NCI-H2081 treated with DMSO at 0.1 percent for 48 hours (cell line): ENCODE measurements at places on chromosomes 6 and 20.

DNA sequence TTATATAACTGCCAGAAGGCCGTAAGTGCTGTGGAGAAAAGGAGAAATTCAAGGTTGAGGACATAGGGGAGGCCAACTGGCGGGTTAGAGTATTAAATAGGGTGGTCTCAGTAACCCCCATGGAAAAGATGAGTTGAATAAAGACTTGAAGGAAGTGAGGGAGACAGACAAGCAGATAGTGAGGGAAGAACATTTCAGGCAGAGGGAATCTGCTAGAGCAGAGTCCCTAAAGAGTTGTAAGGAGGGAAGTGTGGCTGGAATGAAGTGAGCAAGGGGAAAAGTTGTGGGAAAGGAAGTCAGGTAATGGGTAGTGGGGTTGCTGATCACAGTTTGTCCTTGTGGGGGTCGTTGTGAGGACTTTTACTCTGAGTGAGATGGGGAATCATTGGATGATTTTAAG lies 1.4 kb downstream of the KIFC1 start:
- DNase-seq = no peak

DNA sequence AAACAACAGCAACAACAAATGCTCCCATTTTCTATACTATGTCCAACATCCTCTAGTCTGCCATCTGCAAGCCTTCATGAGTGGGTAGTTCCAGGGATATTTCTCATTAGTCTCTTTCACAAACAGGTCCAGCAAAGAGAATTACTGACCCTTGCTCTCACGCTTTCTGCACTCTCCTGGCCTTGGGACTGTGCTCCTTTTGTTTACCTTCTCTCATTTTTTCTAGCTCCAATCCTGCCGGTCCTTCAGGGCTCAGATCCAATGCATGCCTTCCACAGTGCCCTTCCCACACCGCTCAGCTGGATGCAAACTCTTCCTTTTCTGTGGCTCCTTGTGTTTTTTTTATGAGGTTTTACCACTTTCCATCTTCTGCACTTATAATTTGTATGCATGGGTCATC lies 47.2 kb downstream of the ADTRP start:
- DNase-seq = no peak

GRCh38 chr6:167682125-167682524 lies 144.6 kb upstream of the AFDN start:
- DNase-seq = no peak

DNA sequence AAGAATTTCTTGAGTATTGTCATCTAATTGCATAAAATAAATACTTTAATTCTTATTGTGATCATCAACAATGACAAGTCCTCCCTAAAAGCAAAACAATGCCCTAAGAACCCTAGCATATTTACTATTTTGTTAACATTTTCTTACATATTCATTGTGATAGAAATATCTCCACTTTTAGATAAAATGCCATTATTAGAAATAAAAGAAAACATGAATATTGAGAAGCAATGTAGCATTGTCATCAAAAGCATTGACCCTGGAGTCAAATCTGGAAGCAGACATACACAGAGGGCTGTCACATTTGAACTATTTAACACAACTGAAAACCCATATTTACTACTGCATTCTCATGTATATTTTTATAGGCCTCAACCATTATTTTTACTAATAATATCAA lies 257.7 kb downstream of the SYNE1 start:
- DNase-seq = no peak

DNA sequence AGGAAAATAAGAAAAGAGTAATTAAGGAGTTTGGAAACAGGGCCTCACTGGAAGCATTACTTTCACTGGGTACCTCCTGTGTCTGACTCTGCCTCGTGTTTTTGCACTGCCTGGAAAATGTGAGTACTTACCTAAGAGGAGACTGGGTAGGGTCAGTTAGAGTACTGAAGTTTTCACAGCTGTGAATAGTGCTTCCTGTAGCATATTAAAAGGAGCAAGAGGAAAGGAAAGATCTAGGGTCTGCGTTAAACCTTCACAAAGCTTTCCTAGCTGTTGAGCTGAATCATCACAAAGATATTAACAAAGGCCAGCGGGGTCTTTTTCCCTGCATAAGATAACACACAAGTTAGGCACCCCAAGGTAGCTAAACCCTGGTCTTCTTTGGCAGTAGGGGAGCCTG lies 82.3 kb downstream of the MLIP start:
- DNase-seq = no peak

- no peak for DNase-seq
These were observed 491.8 kb downstream of the KIF16B start for GRCh38 chr20:16081421-16081820.

GRCh38 chr20:50245498-50246366 lies 55.1 kb downstream of the CEBPB start:
- no peak for DNase-seq

- no peak for DNase-seq
These were observed 128.5 kb downstream of the ALDH8A1 start for GRCh38 chr6:134821397-134821796.

DNA sequence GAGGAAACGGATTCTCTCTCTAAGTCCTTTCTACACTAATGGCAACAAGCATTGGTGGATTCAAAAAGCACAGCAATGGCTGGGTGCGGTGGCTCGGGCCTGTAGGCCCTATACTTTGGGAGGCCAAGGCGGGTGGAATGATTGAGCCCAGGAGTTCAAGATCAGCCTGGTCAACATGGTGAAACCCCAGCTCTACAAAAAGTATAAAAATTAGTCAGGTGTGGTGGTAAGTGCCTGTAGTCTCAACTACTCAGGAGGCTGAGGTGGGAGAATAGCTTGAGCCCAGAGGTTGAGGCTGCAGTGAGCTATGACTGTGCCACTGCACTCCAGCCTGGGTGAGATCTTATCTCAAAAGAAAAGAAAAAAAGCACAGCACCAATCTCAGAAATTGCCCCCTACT lies 19.3 kb downstream of the PAQR8 start:
- DNase-seq = no peak

- DNase-seq = no peak
These were observed 104.4 kb upstream of the CD93 start for GRCh38 chr20:23190557-23190956.

- no peak for DNase-seq
These were observed 391.2 kb downstream of the PRKN start for GRCh38 chr6:162336359-162336758.

- DNase-seq = no peak
These were observed 161.8 kb downstream of the NFATC2 start for GRCh38 chr20:51380401-51381385.

DNA sequence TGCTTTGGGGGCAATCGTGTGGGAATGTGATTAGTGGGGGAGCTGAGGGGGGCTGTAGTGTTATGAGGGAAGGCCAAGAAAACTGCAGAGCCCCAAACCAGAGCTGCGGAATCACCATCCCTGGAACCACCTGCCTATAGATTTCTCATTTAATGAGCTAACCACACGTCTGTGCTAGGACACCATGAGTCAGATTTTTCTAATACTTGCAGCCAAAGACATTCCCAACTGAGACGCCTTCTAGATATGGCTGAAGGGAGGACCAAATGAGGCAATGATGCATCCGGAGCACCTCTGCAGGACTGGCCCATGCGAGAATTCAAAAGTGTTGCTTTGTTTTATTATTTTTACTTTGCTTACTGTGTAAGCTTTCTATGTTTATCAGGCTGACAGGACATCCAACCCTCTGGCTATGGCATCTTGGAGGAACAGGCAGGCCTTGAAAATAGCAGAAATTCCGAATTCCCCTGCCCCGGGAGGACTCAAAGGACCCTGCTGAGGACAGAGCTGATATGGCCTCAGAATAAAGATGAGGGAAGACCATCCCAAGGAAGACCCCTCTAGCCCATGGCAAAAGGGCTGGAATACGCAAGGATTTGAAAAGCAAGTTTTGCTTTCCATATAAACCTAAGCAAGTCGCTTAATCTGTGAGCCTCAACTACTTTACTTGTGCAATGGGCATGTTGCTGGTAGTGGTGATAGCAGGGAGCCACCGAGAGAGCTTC lies 3.1 kb upstream of the PTGIS start:
- no peak for DNase-seq

DNA sequence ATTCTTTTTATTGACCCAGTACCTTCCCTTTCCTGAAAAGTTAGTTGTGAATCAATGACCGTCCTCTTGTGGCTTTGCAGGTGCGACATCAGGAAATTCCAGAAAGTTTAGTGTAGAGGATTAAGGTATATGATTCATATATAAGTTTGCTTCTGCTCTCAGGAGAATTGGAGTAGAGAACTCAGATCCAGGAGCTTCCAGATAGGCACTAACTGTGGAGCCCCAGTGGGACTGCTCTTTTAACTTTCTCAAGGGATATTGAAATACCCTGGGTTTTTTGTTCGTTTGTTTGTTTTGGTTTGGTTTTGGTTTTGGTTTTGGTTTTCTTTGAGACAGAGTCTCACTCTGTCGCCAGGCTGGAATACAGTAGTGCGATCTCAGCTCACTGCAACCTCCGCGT lies 9.5 kb downstream of the TAAR2 start:
- no peak for DNase-seq

DNA sequence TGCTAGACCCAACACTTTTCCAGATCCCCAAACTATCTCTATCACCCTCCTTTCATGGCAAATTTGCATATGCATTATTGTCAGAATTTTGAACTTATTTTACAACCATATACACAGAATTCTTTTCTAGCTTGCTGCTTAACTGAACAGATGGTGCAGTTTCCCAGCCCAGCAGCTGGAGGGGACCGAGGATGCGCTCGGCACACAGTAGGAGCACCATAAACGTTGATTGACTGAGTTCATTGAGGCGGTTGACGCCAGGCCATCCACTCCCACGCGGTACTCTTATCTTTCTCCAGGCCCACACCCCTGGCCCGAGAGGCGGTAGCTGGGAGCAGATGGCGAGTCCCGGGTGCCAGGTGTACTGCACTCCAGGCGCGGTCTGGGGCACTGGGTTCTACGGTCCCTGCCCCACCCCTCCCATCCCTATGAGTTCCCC lies 6.8 kb upstream of the SOX4 start:
- DNase-seq = no peak

DNA sequence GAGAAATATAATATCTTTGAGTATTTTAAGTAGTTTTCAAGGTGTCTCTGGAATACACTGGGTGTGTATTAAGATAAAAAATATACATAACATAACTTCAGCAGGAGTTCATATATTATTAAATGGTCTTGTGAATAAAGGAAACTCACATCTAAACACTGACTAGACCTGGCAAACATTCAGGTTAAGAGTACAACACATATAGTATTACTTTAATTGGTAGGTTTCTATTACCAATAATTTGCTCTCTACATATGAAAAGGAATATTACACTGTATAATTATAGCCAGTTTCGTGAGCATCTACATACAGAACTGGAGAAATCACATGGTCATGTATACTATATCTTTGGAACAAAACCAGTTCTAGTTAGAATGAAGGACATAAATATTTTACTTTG lies 8.7 kb downstream of the NCOA5 start:
- DNase-seq = no peak

DNA sequence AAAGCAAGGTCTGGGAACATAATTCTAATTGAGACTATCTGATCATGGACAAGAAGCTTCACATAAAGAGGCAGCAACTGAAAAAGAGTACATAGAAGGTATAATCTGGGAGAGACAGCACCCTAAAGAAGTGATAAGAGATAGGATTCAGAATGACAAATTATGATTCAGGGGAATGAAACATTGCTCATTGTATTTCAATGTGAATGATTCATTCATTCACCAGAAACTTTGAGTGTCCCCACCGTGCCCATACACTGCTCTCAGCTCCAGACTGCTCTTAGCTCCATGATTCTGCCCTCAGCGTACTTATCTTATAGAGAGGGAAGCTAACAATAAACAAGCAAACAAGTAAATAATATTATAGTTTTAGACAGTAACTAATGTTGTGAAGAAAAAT lies 329.3 kb upstream of the IRAK1BP1 start:
- DNase-seq = no peak

GRCh38 chr6:21519642-21520041 lies 73.9 kb upstream of the SOX4 start:
- DNase-seq = no peak

- DNase-seq = no peak
These were observed 98.4 kb upstream of the DUSP22 start for GRCh38 chr6:193773-194310.

DNA sequence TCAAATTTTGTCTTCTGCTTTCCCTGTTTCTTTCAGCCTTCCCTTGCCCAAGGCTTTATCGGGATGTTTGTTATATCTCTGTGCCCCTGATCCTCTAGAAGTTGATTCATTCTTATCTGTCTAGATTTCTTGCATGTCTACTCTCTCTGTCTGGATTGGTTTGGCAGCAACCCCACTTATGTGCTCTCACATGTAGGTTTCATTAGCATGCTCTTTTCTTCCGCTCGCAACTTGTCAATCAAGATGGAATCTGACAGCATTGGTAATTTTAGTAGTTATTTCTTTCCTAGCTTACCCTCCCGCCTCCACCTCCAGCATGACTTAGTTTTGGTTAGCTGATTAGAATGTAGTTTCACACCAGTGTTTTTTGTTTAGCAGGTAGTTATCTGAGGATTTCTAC lies 39.3 kb downstream of the LRRC1 start:
- no peak for DNase-seq

- no peak for DNase-seq
These were observed 33.4 kb upstream of the RNF217 start for GRCh38 chr6:124928851-124929250.

GRCh38 chr6:162290846-162291465 lies 436.6 kb downstream of the PRKN start:
- no peak for DNase-seq

- DNase-seq = no peak
These were observed 148.8 kb downstream of the LRFN2 start for GRCh38 chr6:40438246-40438887.

DNA sequence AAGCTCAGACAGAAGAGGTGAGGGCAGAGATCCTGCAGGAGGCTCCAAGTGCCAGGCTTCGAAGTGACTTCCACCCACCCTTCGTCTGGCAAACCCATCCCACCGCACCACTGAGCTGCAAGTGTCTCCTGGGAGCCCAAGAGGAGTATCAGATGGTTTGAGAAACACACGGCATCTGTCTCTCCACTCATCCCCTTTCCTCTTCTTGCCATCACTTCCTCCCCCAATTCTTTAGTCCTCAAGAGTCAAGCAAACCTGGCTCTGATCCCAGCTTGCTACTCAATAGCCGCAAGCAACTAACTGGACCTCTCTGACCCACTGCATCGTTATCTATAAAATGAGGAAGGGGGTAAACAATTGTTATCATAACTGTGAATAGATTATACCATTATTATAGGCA lies 142.1 kb downstream of the BMP7 start:
- DNase-seq = no peak

DNA sequence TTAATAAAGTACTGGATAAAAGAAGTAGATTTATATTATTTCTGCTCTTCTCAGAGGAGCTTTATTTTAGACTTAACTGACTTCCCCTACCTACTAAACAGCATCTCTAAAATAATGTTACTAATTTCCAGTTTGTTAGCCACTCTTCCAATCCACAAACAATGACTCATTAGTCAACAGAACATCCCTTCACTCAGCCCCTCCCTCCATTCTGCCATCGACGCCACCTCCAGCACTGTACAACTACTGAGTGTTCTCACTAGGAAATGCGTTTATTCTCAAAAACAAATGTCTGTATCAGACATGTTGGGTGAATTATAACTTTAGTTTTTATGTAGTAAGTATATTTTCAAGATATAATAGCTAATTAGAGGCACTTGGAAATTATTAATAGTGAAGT lies 427.0 kb downstream of the EYS start:
- no peak for DNase-seq
